Fibroblast of mammary gland (primary cell): ENCODE measurements at places on chromosomes 5 and 9.

DNA sequence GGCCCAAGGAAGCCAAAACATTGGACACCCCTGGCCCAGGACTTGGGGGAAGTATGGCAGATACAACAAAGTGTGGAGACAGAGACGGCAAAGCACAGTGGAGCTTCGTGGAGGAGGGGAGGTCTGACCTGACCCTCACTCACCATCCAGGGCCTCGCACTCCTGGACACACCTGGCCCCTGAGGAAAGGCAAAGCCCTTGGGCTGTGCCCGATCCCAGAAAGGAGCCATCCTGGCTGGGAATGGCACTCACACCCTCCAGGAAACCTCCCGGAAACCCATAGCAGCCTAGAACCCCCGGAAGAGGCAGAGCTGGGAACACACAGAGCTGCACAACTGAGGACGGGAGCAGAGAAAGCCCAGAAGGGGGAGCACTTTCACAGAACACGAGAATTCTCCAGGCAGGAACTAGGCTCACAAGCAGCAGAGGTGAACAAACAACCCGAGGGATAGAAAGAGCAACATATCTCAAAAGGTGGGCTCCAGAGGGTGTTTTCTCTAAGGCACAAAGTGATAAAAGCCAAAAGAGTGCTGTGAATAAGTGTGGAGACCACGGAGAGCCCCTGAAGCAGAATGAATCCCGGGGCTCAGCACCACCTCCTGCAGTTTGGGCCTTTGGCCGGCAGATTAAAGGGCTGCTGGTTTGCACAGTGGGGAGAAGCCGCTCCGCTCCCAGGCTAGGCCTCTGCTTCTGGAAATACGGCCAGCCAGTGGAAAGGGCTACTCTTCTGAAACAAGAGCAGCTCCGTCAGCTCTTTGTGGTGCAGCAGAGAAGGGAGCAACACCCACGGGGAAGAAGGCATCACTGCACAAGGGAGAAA, 108.2 kb downstream of the UBE2R2 start:
- DNase-seq = peak; percentile 70

- DNase-seq = no peak
These were observed 9.3 kb downstream of the FBN2 start for GRCh38 chr5:128528637-128529255.

DNA sequence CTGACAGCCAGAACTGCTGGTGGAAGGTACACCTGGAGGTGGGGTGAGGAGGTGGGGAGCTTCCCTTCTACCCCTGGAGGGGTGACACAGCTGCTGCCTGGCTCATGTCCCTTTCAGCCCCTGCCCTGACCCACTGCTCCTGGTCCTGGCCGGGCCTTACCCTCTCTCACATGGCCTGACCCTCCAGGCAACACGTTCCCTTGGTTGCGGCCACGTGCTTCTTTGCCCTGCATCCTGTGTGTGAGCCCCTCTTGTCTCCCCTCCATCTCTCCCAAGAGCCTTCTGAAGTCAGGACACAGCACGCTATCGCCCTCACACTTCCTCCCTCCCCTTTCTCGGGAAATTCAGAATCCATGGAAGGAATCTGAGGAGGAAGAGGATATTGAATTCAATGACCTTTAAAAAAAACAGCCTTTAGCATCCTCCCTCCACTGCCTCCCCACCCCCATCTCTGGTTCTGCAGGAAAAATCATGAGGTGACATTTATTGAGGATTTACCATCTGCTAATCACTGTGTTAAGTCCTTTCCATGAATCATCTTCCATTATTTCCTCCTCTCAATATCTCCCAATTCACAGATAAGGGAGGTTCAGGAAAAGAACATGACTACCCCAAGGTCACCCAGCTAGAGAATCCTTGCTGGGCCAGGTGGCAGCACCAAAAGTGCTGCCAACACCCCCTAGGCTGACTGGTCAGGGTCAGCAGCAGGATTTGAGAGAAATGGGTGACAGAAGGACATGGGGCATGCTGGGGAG, 8.3 kb downstream of the AQP3 start:
- DNase-seq = no peak

GRCh38 chr9:17878810-17879370, 300.0 kb downstream of the SH3GL2 start:
- DNase-seq = no peak

DNA sequence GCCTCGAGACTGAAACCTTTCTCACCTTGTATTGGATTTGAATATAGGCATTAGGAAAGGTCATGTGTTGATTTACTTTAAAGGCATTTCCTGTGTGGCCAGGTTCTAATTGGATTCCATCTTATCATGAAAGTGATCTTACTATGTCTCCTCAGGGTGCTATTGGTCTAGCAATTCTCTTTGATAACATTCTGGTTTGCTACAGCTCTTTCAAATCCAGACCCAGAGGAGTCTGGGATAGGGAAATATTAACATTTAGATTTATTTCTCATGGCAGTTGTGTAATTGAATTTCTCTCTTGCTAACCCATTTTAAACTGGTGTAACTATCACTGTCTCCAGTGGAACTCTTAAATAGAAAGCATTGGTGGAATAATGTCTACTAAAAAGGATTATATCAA, 69.9 kb upstream of the NMUR2 start:
- no peak for DNase-seq

GRCh38 chr5:150111122-150111521, 24.8 kb upstream of the CSF1R start:
- peak; percentile 3 for DNase-seq

DNA sequence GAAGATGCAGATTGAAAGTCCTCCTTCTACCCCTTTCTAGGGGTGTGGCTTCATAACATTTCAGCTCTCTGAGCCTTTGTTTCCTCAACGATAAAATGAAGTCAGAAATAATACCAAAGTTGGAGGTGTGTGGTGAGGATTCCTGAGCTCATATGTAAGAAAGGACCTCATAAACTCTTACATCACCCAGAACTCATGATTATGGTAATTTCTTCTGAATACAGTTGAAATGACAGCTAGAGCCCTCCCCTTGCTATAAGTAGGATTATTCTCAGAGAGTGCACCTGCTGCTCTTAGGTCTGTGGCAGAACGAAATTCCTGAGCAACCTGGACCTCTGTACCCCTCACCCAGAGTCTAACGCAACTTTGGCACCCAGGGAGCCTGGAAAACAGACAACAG, 291.4 kb upstream of the KLF4 start:
- no peak for DNase-seq

GRCh38 chr9:123696476-123696875, 233.4 kb downstream of the DENND1A start:
- peak; percentile 24 for DNase-seq

DNA sequence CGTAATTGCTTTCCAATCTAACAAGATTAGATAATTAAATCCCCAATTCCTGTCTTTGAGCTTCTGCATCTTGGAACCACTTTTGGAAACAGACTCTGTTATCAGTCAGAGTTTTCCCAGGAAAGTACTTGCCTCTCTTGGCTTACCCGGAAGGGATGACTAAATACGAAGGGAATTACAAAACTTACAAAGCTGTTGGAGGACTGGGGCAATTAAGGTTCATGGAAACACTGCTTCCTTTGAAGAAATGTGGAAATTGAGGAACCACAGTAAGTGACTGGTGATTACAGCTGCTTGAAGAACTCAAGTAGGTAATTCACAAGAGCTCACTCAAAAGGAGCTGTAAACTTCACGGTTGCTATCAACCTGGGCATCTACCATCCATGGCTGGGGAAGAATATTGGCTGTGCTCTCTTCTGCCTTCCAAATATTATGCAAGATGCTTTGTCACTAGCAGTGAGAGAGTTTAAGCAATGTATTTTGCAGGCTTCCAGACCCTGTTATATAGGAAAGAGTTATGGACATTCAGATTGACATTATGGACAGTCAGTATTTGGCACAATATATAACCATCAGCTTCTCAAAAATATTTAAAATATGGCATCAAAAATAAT, 104.6 kb upstream of the MAN2A1 start:
- DNase-seq = peak; percentile 46

DNA sequence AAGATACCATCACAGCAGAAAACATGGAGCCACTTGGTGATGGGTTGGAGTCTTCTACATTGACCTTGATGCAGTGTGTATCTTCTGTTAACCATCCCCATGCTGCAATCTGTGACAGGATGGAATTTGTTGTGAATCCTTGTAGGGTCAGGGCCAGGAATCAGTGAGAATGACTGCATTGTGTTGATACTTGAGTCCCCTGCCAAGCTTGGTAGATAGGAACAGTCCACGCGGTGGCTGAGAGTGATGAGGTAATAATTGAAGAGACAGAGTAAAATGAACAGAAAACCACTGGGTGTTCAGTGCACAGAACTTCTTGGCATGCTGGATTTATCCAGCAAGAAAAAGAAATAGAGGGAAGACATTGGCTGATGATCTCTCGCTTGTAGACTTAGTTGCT, 217.5 kb downstream of the MAN2A1 start:
- DNase-seq = peak; percentile 62

DNA sequence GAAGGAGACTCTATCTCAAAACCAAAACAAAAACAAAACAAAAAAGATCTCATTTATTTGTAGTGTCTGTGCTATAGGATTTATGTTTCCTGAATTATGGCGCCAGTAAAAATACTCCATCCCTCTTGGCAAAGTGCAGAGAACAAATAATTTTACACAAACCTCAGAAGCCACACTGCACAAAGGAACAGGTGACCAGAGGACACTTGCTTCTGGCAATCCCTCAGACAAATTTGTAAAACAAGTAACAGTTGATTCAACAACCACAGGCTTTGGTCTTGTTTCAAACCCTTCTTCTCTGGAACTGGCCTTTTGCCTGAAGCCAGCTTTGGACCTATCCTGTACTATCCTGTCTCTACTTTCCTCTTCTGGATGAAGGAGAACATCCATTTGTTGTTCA, 502.1 kb downstream of the DMAC1 start:
- no peak for DNase-seq

GRCh38 chr5:88388476-88389337, 120.1 kb upstream of the TMEM161B start:
- no peak for DNase-seq

GRCh38 chr5:176184608-176185132, 53.6 kb upstream of the SIMC1 start:
- no peak for DNase-seq

DNA sequence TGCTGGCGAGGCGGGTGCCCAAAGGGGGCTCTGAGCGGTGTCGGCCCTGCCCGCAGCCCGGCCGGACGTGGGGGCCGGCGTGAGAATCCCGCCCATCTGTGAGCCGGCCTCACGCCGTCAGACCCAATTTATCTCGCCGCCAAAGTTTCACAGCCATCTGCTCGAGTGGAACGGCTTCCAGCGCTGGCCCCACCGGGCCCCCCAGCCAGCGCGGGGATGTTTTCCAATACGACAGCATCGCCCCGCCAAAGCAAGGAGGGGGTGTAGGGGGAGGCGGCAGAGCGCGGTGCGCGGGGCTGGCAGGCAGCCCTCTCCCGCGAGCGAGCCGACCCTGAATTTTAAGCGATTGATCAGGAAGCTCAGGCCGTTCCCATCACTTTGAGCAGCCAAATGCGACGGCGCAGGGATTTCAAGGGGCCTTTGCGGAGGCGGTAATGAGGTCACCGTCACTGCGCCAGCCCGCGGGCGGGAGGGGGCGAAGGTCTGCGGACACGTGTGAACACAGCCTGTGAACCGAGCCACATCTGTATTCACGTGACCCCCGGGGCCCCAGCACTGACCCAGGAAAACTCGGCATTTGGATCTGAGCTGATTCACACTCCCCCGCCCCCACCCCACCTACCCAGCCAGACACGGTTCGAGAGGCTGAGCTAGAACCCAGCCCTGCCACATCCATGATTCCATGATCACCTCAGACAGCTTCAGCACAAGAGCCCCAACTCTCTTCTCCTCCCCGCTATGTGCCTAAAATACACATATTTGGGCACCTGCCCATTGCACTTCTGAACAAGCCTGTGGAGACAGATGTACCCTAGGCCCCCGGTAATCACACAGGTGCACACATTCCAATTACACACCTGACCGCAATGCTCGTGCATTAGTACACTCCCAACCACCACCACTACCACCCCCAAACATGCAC, 47.8 kb upstream of the PSD2 start:
- DNase-seq = peak; percentile 84

- DNase-seq = no peak
These were observed 380.2 kb downstream of the CDH10 start for GRCh38 chr5:24264547-24264946.

DNA sequence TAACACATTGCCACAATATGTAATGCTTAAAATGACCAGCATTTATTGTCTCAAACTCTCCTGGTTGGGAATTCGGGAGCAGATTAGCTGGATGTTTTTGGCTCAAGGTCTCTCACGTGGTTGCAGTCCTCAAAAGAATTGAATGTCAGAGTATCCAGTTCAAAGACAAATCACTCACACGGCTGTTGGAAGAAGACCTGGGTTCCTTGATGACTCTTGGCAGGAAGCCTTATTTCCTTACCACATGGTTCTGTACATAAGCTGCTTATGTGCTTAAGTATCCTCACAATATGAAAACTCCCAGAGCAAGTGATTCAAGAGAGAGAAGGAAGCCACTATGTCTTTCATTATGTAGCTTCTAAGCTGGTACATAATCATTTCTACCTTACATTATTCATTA, 230.3 kb upstream of the PTPRD start:
- no peak for DNase-seq

DNA sequence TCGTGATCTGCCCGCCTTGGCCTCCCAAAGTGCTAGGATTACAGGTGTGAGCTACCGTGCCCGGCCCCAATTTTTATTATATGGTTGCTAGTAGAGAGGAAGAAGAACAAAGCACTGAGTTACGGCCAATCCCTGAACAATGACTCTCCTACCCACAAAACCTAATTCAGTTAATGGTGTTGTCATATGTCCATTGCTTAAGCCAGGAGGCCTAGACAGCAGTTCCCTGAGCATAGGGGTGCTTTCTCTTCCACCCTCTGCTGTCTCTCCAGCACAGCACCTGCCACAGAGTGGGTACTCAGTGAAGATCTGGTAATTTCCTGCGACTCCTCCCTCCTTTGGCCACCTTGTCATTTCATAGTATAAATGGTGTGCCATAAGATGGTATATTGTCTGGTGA, 21.4 kb upstream of the LTC4S start:
- DNase-seq = no peak

DNA sequence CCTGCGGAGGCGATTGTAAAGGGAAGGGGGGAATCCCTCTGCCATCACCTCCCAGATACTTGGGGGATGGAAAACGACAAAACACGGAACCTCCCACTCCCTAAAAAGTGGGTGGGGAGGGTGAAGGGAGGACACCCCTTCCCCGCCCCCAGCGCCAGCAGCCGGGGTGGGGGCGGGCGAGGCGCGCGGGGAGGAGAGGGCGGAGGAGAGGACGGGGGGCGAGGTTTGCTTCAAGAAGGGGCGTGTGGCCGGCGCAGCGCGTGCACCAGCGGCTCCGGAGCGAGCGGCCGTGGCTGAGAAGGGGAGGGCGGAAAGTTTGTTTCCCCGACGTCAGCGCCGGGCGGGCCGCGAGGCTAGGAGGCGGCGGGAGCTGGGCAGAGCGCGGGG, at the start of gene PRRX2:
Gene PRRX2, plus strand, starts transcription at position 259 of the 387 bp plus-strand sequence. CDS start 221 bp downstream, outside the sequence.
- no peak for DNase-seq

DNA sequence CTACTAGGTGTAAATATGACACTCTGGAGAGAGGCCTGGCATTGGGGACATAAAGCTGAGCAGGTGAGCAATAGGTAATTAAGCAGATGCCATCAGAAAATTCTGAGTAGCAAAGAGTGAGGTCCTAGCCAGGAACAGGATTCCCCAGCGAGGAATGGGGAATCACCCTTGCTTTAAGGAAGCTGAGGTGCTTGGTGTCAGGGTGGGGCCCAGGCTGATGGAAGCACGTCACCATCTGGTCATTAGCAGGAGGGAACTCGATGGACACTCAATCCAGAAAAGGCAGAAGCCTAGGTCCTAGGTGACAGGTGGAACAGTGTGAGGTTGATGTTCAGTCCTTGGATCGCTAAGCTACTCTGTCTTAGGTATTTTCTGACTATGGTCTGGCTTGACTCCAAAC, 562.7 kb upstream of the DAP start:
- no peak for DNase-seq
